ENCODE measurements at places on chromosomes 7 and 10.

- peak; percentile 43 for DNase-seq
Observed at GRCh38 chr10:70430493-70431445, 10.7 kb downstream of the NODAL start.

DNA sequence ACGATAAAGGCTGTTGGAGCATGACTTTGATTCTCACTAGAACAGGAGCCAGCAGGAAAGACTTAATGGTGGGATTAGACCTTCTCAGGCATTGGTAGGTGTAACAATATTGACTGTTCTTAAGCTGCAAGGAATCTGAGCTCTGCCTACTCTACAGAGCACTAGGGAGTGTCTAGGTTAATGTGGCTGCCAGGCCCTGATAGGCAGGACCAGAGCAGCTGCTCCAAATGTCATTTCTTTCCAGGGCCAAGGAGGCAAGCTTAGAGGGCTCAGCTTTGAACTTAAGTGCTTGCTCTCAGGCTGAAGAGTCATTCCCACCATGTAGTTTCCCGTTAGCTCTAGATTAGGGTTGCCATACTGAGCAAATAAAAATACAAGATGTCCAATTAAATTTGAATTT, 96.8 kb downstream of the RAB18 start:
- no peak for DNase-seq

DNA sequence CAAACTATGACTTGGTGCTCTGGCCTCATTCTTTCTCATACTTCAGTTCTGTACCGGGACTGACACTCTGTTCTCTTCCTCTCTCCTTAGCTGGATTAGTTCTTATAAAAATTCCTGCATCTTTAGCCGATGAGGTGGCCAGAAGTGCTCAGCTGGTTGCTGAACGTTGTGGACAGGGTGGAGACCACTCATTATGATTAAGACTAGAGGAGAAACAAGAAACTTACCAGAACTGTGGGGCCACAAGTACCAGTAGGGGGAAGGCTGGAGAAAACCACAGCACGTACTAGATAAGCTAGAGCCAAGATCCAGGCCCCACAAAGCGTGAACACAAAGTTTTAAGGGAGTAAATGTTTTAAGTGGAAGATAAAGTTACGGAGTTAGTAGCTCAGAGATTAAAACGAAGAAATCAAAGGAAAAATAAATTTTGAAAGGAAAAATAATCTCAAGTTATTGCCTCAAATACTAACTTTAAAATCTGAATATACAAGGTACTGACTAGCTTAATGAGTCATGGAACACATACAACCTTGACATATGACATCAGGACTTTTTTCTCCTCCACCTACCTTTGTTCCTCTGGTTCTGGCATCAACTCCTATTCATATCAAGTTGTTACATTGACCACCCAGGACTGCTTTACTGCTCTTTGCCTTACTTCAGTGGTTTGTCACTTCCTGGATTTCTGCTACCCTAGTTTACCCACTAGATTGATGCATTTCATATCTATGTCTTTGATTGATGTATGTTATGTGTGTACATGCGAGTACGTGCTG, 469.0 kb downstream of the TFEC start:
- DNase-seq: peak; percentile 67

- peak; percentile 37 for DNase-seq
Observed at GRCh38 chr7:33981671-33982424, 76.5 kb downstream of the BMPER start.

DNA sequence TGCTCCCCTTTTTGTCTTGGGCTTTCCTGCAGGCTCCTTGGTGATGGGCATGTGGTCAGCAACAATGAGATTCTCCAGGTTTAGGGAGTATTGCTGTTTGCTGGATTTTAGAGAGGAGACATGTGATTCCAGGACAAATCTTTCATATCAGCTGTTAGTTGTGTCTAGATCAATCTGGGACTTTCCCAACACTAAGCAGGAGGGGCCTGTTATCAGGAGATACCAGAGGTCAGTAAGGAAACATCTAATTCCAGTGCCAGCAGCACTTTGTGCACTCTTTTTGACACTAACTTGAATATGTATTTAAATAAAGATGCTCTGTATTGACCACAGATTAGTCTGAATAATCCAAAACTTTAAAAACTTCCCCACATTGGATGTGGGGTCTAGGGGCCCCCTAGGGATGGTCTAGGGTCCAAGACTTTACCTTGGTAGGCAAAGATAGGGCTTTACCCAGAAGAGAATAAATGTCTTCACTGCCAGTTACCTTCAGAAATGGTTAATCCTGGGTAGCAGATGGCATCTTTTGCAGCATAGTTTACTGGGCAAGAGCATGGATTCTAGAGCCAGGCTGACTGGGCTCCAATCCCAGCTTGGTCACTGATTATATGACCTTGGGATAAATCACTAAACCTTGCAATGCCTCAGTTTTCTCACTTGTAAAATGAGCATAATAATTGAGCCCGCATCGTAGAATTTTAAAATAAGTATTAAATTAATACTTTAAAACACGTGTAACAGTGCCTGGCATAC, 6.4 kb upstream of the FIGNL1 start:
- DNase-seq: no peak

DNA sequence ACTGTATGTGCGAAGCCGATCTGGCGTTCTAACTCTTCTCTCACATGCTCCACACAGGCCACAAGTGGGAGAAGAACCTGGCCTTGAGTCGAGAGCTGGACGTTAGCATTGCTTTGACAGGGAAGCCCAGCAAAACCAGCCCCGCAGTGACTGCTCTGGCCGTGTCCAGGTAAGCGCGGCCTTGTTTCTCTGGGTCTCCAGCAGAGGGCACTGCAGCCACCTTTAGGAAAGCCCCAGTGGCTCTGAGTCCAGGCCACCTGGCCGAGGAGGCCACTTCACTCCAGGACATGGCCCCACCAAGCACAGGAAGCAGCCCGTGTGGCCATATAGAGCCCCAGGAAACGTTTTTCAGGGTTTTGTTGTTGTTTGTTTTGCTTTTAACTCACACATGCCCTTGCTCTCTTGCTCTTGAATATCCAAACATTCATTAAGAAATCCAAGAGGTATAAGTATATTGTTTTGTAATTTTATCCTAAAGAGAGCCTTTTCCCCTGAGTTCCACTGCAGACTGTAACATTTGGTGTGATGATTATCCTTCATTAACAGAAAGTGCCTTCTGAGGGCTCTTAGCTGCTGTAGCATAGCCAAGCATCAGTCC, 41.8 kb upstream of the LRRC18 start:
- peak; percentile 80 for DNase-seq

- DNase-seq: no peak
Observed at GRCh38 chr7:108836256-108836655, 266.6 kb downstream of the DNAJB9 start.

GRCh38 chr10:62748386-62748785, 56.1 kb upstream of the ADO start:
- DNase-seq: no peak

GRCh38 chr7:74262639-74263398, 8.6 kb upstream of the RFC2 start:
- no peak for DNase-seq

DNA sequence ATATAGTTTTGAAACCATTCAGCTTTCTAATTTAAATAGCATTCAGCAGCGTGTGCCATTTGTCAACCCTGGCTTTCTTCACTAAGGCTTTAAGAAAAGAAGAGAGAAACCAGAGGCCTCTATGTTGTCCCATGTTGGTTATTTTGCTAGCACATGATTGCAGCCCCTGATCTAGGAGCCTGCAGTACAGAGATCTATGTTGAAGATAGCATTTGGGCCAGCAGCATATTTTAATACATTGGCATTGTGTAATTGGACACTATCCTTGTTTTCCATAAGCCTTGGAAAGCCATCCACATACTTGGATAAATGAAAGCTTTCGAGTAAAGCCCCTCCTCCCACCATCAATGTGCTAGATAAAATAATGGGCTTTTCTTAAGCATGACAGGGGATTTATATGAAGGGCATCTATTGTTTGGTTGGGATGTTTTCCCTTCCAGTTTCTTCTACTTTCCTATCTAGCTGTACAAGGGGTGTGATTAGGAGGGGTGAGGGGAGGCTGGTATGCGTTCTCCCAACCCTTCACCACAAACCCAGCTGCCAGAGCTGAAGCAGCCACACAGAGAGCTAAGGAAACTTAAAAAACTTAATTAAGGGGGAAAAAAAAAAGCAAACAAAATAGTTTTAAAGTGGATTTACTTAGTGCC, 23.1 kb upstream of the SDHAF3 start:
- no peak for DNase-seq

DNA sequence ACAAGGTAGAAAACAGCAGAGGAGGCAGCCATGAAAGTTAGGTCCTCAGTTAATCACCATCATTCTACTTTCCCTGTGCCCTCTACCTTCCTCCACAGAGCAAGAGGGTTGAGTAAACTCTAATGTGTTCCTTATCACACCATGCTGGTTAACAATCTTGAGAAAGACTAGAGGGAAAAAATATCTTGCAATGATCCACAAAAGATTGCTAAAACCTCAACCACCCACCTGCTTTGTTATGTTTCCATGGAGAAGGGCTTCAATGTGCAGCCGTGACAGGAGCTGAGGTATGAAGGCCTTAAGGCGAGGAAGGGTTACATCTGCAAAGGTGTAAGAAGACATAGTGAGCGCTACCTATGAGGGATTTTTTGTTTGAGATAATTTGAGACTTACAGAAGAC, 103.9 kb downstream of the IDE start:
- no peak for DNase-seq

GRCh38 chr10:27147701-27148100, 6.5 kb downstream of the YME1L1 start:
- DNase-seq: no peak

DNA sequence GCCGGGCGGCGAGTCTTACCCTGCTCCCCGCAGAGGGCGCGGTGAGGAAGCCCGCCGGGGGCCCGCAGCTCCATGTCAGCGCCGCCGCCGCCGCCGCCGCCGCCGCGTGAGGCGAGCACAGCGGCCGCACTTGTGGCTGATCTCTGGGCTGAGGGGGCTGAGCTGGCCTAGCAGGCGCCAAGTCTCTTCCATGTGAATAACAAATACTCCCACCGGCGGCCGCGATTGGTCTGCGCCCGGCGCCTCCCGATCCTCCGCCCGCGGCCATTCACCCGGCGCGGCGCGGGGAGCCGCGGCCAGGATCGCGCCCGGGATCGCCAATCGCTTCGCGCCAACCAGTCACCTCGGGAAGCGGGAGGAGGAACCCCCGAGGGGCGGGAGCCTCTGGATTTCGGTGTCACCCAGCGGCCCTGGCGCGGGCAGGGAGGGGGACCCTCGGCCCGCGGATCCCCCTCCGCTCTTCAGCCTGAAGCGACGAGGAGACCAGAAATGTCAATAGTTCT, at the start of gene GRM8:
Gene GRM8 (minus strand): TSS at position 164 of the 503 bp plus-strand sequence.
- DNase-seq: peak; percentile 67

- DNase-seq: peak; percentile 29
Observed at GRCh38 chr10:102235598-102235920, 5.8 kb downstream of the PITX3 start.

DNA sequence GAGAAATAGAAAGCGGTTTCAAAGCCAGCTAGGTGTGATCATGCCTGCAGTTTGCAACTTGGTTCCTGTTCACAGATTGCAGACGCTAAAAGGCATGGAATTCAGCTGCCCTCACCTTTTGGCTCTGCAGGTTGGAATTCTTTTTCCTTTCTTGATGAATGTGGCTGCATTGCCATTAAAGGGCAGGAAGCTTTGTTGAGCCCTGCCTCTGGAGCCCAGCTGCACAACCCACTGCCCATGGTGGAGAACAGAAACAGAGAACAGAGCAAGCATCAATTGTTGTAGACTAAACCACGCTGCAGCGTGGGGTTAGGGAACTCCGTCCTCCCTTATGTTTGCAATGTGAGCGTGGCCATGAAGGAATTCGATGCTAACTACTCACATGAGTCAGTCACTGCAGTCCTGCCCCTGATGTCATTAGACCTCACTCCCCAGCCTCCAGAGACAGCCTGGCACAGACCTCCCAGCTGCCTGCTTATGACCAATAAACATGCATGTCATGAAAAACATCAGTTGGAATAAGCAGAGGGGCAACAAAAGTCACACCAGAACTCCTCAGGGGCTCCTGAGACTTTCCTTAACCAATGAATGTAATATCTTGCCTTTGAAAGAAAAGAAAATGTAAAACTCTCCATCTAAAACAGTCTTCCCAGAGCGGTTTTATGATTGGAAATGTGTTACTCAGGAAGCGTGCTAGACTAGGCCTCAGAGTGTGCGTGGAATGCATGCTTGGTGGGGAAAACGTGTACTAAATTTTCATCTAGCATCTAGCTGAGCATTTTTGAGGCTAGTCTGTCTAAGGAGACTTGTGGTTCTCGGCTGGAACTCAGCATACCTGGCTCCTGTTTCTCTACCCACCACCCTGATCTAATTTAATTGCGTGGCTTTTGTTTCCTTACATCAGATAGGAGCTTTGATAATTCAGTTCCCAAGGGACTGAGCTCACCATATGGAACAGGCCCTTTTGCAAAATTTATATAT, 232.2 kb downstream of the KIAA1217 start:
- peak; percentile 44 for DNase-seq

DNA sequence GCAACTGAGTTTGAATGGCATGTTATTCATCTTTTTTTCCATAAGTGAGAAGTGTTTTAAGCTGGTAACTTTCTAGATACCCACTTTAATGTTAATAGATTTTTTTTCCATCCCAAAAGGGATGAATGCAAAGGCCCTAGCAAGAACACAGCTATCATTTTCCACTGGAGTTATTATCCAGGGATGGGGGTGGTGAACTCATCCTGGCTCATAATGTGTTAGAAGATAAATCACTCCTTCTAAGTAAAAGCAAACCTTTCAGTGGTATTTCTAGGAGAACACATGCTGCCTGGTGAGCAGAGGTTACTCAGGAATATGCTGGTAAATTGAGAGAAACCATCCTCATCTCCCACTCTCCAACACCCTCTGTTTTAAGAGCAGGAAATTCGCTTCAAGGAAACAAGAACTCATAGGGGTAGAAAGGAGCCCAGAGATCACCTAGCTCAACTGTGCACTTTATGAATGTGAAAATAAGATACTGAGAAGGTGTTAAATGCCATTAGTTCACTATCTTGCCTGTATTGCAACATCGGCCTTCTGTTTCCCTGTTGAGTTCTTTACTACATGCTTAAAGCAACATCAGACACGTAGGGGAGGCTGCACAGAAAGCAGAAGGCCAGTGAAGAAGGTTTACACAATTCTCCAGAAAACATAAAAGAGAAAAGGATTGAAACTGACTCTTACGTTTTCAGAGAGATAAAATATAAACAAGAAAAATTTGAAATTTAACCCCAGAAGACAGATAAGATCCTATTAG, 264.0 kb upstream of the PRKCQ start:
- no peak for DNase-seq

DNA sequence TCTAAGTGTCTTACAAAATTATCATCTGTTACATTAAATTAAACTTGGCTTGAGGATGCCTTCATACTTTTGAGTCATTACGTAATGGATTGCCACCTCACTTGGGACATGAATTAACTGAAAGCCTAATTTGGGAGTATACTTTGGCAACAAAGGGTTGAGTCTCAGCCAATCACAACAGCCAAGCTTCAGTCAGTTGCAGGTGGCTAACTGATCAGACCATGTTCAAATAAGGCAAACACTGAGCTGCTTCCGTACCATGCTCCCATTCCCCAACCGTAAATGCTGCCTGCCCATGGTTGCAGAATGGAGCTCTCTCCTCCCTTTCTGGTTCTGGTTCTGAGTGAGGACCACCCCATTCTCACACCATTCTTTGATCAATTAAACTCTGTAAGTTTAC, 92.9 kb upstream of the STK17A start:
- no peak for DNase-seq
